ENCODE measurements at places on chromosomes 1 and 21.

DNA sequence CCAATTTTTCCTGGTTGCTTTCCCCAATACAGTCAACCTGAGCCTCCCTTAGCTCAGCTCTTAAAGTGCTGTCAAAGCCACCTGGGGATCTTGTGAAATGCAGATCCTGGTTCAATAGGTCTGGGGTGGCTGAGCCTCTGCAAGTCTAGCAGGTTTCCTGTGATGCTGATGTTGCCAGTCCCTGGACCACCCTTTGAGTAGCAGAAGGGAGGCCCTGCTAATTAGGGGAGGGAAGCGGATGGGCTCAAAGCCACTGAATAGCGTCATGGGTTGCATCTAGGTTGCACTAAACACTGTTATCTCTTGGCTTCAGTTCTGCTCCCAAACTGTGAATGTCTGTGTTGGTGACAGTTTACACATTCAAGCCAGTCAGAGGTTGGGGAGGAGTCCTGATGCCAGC is 127.2 kb downstream of the KAZN start:
- DNase-seq, result no peak

GRCh38 chr1:194367121-194367520 is 1180.7 kb upstream of the B3GALT2 start:
- no peak for DNase-seq

GRCh38 chr1:5980314-5981008 is 11.8 kb downstream of the NPHP4 start:
- no peak for DNase-seq

DNA sequence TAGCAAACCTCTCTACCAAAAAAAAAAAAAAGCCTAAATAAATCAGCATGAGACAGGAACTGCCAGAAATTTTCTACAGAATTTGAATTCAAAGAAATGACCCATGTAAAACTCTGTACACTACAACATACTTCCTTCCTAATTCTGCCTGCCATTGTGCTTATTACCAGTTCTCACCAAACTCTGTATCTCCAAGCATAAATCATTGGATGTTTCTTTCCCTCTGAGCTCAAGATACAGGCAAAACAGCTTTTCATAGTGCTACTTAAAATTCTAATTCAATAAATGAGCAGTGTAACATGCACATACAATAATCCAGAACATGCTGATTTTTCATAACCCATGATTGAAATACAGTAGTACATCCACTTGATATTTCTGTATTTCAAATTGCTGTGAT is 87.0 kb downstream of the EIF4G3 start:
- no peak for DNase-seq

GRCh38 chr21:44940116-44940631 is 345 bp downstream of the SLX9 start:
- peak; percentile 29 for DNase-seq

DNA sequence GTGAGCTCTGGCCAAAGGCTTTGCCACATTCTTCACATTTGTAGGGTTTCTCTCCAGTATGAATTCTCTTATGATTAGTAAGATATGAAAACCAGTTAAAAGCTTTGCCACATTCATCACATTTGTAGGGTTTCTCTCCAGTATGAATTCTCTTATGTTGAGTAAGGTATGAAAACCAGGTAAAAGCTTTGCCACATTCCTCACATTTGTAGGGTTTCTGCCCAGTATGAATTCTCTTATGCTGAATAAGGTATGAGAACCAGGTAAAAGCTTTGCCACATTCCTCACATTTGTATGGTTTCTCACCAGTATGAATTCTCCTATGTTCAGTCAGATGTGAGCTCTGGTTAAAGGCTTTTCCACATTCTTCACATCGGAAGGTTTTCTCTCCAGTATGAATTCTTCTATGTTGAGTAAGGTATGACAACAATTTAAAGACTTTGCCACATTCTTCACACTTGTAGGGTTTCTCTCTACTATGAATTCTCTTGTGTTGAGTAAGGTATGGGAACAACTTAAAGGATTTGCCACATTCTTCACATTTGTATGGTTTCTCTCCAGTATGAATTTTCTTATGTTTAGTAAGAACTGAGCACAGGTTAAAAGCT is 20.7 kb downstream of the ZNF695 start:
- DNase-seq, result no peak

GRCh38 chr1:70483342-70483741 is 72.3 kb downstream of the CTH start:
- DNase-seq, result no peak

- DNase-seq, result no peak
These were observed 32.4 kb downstream of the PRPF38A start for GRCh38 chr1:52436817-52437216.
